ENCODE measurements at places on chromosomes 16 and 17.

GRCh38 chr17:57471868-57472368, 215.6 kb downstream of the MSI2 start:
- DNase-seq, result no peak

DNA sequence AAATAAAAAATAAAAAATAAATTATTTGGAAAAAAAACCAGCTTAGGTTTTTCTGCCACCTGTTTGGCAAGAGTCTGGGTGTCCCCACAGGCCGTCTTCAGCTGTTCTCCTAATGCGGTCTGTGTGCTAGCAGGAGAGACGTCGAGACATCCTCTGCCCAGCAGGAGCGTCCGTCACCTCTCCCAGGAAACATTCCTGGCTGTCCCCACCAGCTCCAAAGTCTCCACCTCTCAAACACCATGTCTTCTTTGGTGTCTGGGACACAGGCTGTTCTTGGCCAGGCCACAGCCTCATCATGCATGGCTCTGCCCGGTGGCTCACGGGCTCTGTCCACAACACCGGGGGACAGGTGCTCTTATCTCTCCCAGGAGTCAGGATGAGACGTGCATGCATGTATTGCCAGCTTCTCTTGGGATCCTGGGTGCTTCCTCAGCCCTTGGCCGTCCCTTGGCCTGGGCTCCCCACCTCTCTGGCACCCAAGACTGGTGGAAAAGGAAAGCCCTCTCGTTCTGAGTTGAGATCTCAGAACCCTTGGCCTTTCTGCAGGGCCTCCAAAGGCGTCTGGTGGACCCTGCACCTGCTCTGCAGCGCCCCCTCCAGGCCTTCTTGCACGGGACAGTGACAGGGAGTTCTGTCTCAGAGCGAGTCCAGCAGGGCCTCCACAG, 84.9 kb upstream of the CBX4 start:
- peak; percentile 37 for DNase-seq

GRCh38 chr16:13426269-13426668, 493.7 kb upstream of the ERCC4 start:
- no peak for DNase-seq

DNA sequence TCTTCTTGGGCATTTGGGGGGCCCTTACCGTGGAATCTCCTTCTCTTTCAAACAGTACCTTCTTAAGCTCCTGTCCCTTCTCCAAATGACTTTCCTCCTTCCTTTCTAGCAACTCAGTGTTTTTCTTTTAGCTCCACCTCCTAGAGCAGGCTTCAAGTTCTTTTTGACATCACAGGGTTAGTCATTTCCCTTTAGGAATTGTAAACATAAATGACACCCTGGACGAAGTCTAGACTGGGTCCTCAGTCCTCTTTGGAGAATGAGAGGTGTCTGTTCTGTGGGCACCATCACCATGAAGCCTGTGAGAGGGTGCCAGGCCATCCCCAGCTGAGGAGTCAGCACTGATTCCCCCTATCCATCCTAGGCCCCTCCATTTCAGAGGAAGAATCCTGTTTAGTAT, 94.7 kb downstream of the SALL1 start:
- DNase-seq, result no peak

- DNase-seq, result no peak
These were observed 54.6 kb downstream of the PRKCA start for GRCh38 chr17:66357037-66357436.

- no peak for DNase-seq
These were observed 69.0 kb downstream of the CNTNAP4 start for GRCh38 chr16:76346210-76346609.

GRCh38 chr17:37089956-37090355, 141.2 kb downstream of the AATF start:
- no peak for DNase-seq

- no peak for DNase-seq
These were observed at the start of gene SGCA for GRCh38 chr17:50165867-50166517. Gene SGCA (plus strand): TSS chr17:50166005. CDS start chr17:50166041, 36 bp downstream.

- no peak for DNase-seq
These were observed 52.5 kb downstream of the SHCBP1 start for GRCh38 chr16:46568472-46569230.

- DNase-seq, result no peak
These were observed 369.8 kb downstream of the UTP18 start for GRCh38 chr17:51630101-51630671.

GRCh38 chr16:34050787-34051320, 591.4 kb downstream of the TP53TG3F start:
- DNase-seq, result no peak

DNA sequence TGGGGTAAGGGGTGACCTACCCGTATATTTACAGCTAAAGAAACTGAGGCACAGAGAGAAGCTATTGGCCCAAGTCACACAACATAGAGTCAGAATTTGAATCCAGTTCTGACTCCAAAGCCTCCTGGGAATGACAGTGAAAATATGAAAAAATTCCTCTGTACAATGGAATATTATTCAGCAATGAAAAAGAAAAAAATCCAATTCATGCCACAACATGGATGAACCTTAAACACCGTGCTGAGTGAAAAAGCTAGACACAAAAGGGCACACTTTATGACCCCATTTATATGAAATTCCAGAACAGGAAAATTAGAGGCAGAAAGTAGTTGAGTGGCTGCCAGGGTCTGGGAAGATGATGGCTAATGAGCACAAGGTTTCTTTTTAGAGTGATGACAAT, 75.4 kb downstream of the LITAF start:
- DNase-seq, result no peak

GRCh38 chr16:83623091-83623730, 184.6 kb upstream of the HSBP1 start:
- no peak for DNase-seq

DNA sequence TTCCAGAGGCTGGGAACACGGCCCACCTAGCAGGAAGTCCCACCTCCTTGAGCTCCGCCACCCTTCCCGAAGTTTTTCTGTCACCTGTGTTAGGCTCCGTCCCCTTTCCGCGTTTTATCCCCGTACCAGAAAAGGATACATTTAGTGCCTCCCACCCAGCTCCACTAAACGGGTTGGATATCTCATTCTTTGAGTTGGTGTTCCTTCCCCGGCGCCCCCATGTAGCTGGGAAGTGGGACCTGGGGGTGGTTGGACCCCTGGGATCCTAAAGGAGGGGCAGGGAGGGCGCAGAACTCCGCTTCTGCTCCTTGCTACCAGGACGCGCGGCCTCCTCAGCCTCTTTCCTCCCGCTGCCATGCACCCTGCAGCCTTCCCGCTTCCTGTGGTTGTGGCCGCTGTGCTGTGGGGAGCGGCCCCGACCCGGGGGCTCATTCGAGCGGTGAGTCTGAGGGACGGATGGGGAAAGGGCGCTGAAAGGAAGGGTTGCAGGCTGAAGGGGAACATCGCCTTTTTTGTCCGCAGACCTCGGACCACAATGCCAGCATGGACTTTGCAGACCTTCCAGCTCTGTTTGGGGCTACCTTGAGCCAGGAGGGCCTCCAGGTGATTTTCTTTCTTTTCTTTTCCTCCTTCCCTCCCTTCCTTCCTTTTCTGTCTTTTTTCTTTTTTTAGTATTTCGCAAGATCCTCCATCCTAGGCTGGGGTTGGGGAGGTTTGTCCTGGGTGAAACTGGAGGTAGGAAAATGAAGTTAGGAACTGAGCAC, 669 bp downstream of the RNF167 start:
- peak; percentile 43 for DNase-seq

DNA sequence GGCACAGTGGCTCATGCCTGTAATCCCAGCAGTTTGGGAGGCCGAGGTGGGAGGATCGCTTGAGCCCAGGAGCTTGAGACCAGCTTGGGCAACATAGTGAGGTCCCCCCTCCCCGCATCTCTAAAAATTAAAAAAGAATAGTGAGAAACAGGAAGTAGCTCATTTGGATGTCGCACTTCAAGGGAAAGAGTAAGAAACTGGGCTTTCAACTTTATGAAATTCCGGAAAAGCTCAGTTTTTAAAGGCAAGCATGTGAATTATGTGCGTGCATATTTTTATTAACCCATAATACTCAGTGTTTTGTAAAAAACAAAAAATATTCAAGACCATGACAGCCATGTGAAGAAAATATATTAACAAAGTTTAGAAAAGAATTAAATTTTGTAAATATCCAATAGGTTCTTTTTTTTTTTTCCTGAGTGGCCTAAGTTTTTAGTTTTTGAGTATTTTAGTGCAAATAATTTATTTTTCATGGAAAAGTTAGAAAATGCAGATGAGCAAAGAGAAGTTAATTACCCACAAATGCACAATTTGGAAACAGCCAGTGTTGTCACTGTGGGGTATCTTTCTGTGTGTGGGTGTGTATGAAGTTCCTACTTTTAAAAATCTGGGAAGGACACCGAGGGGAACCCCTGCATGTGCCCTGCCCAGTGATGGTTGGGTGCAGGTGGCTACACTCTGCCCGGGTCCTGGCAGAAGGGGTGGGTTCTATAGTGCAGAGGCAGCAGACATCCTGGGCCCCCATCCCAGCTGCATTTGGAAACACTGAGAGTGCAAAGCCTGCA, 40.0 kb downstream of the CIBAR2 start:
- no peak for DNase-seq

Data from activated T-cell treated with anti-CD3 and anti-CD28 coated beads for 48 hours (primary cell).